ENCODE measurements at places on chromosomes 6 and 20.

GRCh38 chr6:139841794-139842215 lies 467.4 kb upstream of the CITED2 start:
- DNase-seq: no peak

- no peak for DNase-seq
Observed at GRCh38 chr6:158358450-158359077, 46.3 kb downstream of the TULP4 start.

DNA sequence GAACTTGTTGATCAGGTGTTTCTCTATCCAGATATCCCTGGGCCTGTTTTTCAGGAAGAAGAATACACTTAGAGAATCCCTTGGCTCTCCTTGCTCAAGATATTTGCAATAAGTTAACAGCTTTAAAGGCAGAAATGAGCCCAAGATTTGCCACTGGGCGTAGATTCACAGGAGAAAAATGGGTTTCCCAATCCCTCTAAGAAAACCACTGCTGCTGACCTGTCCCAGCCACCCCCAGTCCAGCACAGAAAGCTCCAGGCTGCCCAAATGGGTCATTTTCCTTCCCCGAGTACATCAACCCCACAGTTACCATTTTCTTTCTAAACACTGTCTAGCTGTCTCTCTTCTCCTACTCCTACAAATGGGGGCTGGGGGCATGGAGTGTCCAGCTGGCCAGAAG lies 67.3 kb downstream of the ANKRD60 start:
- no peak for DNase-seq

DNA sequence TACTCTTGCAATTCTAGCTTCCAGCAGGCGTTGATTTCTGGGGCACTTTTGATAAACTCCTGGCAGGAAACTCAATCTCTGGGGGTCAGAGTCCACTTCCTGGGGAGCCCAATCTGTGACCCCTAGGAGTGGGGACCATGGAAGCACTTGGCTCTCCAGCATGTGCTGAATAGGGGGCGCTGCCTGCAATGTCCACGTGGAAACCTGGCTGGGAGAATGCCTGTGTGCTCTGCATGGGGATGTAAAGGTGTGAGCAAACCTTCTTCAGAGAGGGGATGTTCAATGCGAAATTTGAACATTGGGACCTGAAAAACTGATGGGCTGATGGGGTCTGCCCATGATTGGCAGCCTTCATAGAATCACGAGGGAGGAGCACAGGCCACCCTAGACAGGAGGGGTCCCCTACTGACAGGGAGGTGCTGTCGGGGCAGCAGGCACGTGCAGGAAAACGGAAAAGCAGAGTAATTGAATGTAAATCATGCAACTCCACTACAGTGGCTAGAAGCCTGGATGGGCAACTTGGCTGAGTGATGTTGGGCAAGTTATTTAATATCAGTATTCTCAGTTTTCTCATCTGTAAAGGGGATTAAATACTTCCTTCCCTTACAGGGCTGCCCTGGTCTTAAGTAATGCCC lies 47.8 kb downstream of the CEP43 start:
- no peak for DNase-seq

- DNase-seq: no peak
Observed at GRCh38 chr6:16408766-16409165, 170.4 kb downstream of the GMPR start.

- no peak for DNase-seq
Observed at GRCh38 chr20:9235518-9235917, 166.6 kb downstream of the PLCB4 start.

GRCh38 chr6:96234444-96234843 lies 218.7 kb downstream of the FUT9 start:
- no peak for DNase-seq

GRCh38 chr6:30265181-30265580 lies 52.0 kb upstream of the TRIM26 start:
- DNase-seq: no peak

- no peak for DNase-seq
Observed at GRCh38 chr20:46367967-46368901, 38.2 kb downstream of the ELMO2 start.

DNA sequence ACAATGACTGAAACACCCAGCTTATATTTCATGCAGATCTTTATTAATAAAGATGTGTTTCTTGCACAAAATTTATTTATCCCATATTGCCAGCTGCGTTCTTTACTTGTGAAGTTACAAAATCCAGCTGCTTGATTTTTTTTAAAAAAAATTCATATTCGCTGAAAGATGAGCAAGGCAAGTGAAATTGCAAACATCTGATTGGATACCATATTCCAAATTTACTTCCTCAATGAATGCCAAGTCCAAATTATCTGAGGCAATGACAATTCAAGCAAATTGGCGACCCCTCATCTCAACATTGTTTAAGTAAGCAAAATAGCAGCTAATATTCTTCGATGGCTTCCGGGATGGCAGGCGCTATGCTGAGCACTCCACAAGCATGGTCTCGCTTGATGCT lies 37.7 kb downstream of the ZFP64 start:
- no peak for DNase-seq

DNA sequence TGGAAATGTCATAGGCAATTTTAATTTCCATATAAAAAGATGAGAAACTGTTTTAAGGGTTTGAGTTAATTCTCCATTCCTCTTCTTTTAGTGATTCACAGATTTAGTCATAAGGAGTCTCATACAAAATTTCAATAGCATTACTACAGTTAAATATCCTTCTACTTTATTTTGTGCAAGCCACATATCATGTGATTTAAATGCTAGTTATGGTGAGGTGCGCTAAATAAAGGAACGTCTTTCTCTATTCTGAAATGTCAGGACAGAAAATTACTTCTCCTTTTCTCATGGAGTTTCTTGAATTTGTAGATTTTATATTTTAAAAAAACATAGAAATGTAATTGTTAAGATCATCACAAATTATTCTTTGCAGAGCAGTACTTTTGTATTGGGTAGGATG lies 50.0 kb upstream of the SUPT3H start:
- DNase-seq: no peak

GRCh38 chr6:85468326-85468725 lies 18.4 kb downstream of the NT5E start:
- DNase-seq: no peak

DNA sequence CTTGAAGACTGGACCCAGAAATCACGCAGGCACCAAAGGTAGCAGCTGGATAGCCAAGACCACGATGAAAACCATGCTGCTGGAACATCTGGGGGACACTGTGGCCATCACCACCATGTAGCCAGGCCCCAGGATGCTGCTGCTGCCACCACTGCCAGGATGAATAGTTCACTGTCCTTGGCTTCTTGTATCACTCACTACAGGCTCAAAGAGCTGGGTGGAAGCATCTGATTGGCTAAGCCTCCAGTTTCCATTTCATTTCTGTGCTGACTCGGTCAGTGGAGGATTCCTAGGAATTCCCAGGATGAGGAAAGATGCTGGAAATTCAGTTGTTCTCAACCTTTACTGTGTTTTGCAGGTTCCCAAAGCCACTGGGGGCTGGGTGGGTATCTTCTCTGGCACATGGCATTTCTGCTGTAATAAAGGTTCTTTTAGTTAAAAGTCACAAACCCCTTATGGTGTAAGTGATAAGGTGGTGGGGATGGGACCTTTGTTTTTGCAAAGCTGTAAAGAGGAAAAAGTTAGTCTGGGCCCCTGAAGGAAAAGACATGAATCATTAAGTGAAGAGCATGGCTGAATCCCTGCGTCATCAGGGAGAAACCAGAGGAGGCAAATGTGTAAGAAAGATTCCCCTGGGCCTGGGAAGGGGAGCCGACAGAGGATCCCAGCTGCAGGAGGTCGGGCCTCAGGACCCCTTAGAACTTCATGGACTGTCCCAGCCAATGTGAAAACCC lies 75.6 kb upstream of the RNF24 start:
- DNase-seq: no peak

GRCh38 chr6:122352981-122353664 lies 46.3 kb upstream of the HSF2 start:
- DNase-seq: no peak

DNA sequence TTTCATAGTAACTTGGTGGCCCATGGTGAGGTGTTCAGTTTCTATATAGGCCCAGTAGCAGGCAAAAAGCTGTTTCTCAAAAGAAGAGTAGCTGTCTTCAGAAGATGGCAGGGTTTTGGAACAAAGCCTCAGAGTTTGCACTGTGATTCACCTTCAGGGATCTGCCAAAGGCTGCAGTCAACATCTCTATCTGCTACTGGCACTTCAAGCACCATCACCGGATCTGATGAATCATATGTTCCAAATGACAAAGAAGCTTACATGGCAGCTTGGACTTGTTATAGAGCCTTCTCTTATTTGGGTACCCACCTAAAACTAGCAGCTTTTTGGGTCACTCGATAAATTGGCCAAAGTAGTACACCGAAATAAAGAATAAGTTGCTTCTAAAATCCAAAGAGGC lies 39.5 kb downstream of the PKIB start:
- DNase-seq: no peak

- no peak for DNase-seq
Observed at GRCh38 chr6:91669154-91669870, 1082.4 kb upstream of the MAP3K7 start.

- DNase-seq: no peak
Observed at GRCh38 chr6:137676888-137677287, 182.7 kb upstream of the OLIG3 start.

DNA sequence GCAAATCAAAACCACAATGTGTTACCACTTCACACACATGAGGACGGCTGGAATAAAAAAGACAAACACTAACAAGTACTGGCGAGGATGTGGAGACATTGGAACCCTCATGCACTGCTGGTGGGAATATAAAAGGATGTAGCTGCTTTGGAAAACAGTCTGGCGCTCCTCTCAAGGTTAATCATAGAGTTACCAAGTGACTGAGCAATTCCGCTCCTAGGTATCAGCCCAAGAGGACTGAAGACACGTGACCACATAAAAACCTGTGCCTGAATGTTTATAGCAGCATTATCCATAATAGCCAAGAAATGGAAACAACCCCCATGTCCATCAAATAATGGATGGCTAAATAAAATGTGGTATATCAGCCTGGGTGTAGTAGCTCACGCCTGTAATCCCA lies 45.0 kb downstream of the VSTM2L start:
- DNase-seq: no peak

GRCh38 chr20:50304923-50305635 lies 114.4 kb downstream of the CEBPB start:
- DNase-seq: no peak
